ENCODE measurements at places on chromosomes 6 and 20.

- DNase-seq: no peak
These were observed 169.8 kb downstream of the ERMARD start for GRCh38 chr6:169921217-169921616.

GRCh38 chr6:100620085-100620840, 155.5 kb upstream of the SIM1 start:
- DNase-seq: no peak

DNA sequence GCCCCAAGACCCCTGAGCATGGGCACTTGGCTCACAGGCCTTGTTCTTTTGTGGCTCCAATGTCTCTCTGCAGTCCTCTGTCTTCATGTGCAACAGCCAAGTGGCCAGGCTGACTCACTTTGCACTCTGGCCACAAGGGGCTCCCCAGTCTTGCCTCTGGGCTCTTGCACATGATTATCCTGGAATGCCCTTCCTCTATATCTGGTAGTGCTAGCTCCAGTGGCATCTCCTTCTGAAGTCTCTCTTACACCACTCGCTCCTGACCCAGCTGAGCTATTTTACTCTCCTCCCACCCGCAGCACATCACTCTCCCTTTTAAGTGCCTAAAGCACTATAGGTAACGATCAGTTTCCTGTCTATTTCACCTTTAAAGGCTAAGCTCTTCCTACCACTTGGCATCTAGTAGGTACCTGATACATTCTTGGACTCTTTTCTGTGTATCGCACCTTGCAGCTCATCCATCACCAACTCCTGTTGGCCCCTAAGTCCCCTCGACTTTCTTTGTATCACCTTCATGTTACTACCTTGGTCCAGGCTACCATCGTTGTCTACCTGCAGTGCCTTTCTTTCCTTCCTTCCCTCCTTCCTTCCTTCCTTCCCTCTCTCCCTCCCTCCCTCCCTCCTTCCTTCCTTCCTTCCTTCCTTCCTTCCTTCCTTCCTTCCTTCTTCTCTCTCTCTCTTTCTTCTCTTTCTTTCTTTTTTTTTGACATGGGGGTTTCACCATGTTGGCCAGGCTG, 211.9 kb upstream of the RNF24 start:
- DNase-seq: peak; percentile 24

- no peak for DNase-seq
These were observed 708.5 kb upstream of the ID4 start for GRCh38 chr6:19128701-19129100.

GRCh38 chr6:117263353-117263927, 1.9 kb upstream of the VGLL2 start:
- no peak for DNase-seq

GRCh38 chr6:128276311-128276710, 244.1 kb downstream of the PTPRK start:
- no peak for DNase-seq

GRCh38 chr20:49448917-49449316, 33.6 kb downstream of the KCNB1 start:
- no peak for DNase-seq

DNA sequence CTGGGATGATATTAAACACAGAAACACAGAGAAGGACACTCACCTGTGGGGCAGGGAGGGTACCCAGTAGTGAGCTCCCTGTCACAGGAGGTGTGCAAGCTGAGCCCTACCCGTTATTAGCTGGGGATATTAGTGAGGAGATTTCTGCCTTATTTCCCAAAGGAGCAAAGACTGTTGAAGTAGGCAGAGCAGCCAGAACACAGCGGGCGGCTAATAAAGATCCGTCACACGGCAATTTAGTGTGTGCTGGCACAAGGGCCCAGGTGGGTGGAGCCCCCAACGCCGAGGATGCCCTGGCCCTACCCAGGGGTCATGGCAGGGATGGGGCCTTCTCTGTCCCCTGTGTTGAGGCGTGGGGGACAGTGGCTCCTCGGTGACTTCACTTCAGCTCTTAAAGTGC, 8.3 kb downstream of the VSTM2L start:
- no peak for DNase-seq

DNA sequence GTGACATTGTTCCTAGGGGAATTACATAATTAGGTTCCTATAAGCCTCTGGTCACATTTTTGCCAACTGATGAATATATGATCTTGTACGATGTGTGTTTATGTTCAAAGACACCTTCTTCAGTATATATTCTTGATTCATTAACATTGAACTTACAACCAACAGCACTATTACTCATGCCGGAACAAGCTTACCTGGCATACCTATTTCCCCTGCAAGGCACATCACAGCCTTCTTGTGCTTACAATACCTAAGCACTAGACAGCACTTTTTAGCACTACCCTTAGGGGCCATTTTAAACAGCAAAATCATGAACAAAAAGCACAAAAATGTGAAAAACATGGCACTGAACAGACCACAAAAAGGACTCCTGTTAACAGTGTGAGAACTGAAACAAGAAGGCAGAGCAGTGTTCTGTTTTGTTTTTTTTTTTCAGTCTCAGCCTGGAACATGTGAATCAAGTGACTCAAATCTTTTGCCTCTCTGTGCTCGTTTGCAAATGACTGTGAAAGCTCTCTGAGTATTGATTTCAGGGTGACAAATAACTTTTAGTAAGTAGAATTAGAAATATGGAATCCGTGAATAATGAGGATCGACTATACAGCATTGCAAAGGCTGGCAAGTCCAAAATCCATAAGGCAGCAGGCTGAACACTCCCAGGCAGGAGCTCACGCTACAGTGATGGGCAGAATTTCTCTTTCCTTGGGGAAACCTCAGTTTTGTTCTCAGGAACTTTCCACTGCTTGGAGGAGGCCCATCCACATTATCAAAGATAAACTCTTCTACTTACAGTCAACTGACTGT, 102.3 kb upstream of the TSHZ2 start:
- DNase-seq: no peak

GRCh38 chr6:92428448-92428847, 990.9 kb downstream of the EPHA7 start:
- DNase-seq: no peak

- DNase-seq: no peak
These were observed 50.6 kb downstream of the CCDC170 start for GRCh38 chr6:151544453-151544852.

- peak; percentile 16 for DNase-seq
These were observed 138.2 kb downstream of the TENT5A start for GRCh38 chr6:81614292-81614691.

DNA sequence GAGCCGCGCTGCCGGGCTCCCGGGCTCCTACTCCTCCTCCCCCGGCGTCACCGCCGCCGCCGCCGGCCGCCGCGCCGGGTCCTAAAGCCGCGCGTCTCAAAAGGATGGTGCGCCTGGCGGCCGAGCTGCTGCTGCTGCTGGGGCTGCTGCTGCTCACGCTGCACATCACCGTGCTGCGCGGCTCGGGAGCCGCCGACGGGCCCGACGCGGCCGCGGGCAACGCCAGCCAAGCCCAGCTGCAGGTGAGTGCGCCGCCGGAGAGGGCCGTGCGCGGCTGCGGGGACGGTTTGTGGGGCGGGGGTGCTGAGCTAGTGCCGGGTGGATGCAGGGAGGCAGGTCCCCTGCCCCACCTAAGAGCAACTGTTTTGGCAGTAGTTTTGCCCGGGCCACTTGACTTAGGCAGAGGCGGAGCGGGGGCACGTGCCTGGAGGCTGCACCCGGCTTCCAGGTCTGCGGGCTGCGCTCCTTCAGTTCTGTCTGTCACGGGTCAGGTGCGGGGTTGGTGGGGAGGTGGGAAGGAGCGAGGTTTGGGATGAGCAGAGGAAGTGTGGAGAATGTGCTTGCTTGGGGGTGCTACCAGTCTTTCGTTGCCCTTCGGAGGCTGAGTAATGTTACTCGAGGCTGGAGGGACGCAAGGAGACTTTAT, 722 bp downstream of the ISM1 start:
- DNase-seq: peak; percentile 53

DNA sequence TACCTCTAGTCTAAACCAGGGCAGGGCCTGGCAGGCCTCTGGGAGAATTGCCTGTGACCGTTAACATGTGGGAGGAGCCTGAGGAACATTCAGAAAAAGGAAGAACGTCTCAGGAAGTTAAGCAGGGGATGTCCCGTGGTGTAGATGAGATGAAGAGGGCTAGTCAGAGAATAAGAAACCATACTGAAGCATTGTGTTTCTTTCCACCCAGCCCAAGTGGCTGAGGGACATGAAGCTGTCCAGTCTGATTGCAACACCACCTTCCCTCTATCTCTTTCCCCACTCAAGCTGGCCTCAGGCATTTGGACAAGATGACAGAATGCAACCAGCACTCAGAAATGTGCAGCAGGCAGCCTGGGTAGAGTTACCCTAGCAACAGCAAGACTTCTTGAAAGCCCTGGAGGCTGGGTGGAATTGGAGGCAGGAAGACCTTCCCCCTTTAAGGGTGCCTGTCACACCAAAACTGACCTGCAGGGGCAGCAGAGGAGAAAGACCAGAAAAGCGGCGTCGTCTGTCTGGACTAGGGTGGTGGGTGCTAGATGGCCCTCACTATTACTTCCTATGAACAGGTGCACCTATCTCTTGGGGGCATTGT, 186.1 kb downstream of the UNC5CL start:
- DNase-seq: no peak

DNA sequence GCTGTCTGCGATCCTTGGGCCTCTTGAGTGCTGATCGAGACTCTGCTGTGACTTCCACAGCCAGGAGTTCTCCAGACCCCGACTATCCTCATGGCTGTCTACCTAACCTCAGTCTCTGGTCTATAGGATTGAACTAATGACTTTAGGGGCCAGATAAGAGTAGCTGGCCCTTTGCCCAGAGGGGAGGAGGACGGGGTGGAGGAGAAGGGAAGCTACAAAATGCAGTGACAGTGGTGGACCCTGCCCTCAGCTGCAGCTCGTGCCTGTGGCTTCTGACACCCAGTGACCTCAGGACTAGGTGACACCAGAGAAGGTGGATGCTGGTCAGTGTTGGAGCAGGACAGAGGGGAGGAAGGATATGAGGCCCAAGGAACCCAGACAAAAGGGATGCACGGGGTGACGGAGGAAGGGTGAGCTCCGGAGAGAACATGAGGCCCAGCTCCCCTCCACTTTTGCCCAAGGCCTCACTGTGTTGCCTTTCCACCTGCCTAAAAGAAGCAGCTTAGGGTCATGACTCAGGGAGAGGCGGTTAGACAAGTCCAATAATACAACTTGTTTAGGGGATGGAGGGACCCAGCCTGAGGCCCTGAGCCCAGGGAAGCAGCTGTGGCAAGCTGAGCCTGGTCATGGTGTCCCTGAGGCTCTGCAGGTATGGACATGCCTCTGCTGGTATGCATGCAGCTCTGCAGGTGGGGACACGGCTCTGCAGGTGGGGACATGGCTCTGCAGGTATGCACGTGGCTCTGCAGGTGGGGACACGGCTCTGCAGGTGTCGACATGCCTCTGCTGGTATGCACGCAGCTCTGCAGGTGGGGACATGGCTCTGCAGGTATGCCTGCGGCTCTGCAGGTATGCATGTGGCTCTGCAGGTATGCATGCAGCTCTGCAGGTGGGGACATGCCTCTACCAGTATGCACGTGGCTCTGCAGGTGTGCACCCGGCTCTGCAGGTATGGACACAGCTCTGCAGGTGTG, 67.7 kb downstream of the SYNJ2 start:
- DNase-seq: no peak

GRCh38 chr6:73695619-73696421, at the start of gene CD109:
TSS of gene CD109 (plus strand) at chr6:73696203. CDS start at chr6:73696216, 13 bp downstream.
- peak; percentile 45 for DNase-seq

- DNase-seq: no peak
These were observed 21.9 kb upstream of the IPCEF1 start for GRCh38 chr6:154378518-154378917.

DNA sequence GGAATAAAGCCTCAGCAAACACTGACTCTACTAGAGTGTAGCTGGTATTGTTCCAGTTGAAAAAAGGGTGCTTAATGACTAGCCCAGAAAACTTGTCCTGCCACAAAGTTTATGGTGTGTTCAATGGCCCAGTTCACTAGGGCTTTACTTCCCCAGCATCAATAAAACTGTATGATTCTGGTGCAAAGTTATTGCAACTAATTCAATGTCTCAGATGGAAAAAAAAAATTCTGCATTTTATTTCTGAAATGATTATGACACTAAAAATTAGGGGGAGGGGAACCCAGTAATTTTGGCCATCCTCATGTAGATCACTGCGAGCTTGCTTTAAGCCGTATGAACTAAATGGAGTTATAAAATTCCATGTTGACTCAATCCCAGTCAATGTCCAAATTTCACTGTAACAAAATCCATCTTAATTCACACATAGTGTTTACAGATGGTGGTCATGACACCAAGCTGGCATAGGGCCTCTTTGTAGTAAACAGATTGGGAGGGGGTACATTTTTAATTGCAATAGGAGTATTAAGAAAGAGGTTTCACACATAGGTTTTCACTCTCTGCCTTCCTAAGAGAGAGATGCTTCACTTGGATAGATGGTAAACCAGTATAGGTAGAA, 41.2 kb downstream of the PTPRK start:
- no peak for DNase-seq

All from NCI-H510A treated with DMSO at 0.1 percent for 48 hours (cell line).